ENCODE measurements at places on chromosomes 5 and 9.

DNA sequence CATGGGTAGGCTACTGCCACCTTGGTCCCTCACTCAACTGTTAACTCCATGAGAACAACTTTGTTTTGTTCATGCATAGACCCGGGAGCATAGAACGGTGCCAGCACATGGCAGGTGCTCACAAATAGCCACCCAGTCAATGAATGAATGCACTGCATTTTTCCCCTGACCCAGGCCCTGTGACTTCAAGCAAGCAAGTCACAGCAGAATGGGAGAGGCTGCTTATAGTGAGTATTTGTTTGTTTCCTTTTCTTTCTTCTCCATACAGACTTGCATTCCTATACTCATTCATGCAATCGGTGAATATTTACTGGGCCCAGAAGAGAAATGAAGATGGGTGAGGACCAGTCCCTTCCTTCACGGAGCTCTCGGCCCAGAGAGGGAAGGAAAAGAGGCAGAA is 62.0 kb downstream of the SHB start:
- no peak for DNase-seq

DNA sequence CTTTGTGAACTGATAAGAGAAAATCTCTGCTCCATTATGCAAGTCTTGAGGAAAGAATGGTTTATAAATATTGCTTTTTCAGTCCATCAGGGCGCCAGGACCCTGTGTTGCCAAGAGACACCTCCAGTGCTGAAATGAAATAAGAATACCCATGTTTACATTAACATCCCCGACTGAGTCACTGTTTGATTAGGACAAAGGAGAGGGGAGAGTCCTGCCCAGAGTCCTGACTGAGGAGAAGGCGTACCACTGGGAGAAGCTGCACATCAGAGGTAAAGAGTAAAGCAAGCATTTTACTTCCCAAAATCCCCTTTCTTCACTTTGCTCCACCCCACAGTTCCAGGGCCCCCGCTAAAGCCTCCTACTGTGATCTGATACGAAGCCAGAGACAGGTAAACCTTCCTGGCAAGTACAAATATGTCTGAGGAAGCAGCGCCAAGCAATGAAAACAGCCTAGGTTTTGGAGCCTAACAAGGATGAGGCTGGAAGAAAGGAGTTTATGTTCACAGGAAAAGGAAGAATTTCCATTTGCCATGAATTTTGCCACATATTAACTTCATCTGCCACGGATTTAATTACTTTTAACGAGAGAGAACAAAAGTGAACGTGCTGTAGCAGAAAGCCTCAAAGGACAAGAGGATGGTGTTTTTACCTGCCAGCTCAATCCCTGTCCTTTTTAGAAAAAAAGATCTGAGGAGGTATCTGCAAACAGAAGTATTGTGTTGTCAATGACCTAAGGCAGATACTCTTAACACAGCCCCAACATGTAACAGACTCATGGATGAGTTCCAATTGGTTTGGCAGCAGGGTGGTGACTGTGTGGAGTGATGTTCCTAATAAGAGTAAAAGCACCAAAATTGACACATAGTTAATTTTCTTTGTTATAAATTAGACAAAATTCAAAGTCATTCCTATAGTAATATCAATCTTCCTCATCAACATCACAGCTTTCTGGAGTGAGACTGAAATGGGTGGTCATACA is 209.4 kb upstream of the TLE4 start:
- no peak for DNase-seq

GRCh38 chr9:79053598-79053997 is 518.2 kb upstream of the TLE4 start:
- peak; percentile 46 for DNase-seq

- DNase-seq: no peak
These were observed 152.1 kb downstream of the FSTL4 start for GRCh38 chr5:133460172-133460758.

GRCh38 chr5:74521401-74521800 is 119.1 kb downstream of the ENC1 start:
- no peak for DNase-seq

GRCh38 chr9:26112724-26113123 is 434.5 kb upstream of the TUSC1 start:
- no peak for DNase-seq

DNA sequence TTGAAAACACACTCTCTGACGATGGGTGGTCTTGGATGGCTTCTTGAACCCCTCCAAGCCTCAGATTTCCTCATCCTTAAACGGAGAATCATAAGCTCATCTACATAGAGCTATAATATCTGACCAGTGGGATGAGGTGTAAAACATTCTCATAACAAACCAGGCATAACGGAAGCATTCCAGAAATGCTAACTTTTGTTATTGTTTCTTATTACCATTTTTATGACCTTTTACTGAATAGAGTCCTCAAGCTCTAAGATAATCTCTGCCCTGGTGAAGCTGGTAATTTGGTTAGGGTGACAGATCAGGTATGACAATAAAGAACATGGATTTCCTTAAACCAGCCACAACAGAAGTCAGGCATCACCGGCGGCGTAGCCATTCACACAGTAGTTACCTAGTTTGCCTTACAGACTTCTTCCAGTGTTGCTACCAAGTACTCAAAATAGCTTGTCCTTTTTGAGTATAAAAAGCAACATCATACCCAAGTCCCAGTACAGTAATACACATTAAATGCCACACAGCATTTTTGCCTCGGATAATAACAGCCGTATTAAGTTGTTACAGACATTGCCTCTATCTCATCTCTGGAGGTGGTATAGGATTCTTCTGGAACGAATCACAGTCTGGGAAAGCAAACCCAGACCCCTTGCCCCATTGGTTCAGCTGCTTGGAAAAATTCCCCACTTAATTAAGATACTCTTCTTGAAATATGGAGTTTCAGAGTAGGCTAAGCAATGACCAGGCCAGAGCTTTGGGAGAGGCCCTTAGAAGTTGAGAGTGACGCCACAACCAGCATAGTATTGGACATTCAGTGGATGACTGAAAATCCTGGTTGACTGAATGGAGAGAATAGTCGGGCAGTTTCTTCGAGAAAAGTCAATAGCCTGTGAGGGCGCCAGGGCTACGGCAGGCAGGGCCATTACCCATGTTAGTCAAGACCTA is 252.5 kb downstream of the SLIT3 start:
- DNase-seq: no peak

DNA sequence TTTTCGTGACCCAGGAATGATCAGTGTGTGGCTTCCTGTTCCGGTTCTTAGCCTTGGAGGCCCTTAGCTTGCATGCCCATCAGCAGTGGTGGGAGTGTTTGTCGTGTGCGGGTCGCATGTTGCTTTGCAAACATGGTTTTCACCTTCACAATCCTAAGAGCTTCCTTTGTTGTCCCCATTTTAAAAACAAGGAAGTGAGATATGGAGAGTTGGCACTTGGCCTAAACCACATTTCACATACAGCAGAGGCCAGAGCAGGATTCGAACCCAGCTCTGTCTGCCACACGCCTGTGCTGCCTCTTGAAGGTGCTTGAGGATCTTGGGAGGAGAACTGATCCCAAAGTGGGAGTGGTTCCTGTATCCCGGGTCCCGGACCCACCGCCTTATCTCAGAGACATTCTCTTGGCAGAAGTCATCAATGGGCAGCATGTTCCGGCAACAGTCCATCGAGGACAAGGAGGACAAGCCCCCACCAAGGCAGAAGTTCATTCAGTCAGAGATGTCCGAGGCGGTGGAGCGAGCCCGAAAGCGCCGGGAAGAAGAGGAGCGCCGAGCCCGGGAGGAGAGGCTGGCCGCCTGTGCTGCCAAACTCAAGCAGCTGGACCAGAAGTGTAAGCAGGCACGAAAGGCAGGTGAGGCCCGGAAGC is 38.2 kb upstream of the POMT1 start:
- no peak for DNase-seq

- DNase-seq: no peak
These were observed 8.0 kb downstream of the GALNT12 start for GRCh38 chr9:98815391-98815951.

- peak; percentile 38 for DNase-seq
These were observed 849 bp upstream of the IFT74 start for GRCh38 chr9:26955222-26955903.

- DNase-seq: no peak
These were observed 28.1 kb downstream of the CCDC187 start for GRCh38 chr9:136275655-136276429.

GRCh38 chr9:79023134-79023580 is 548.6 kb upstream of the TLE4 start:
- DNase-seq: no peak

GRCh38 chr5:59088546-59088945 is 505.7 kb downstream of the RAB3C start:
- no peak for DNase-seq

DNA sequence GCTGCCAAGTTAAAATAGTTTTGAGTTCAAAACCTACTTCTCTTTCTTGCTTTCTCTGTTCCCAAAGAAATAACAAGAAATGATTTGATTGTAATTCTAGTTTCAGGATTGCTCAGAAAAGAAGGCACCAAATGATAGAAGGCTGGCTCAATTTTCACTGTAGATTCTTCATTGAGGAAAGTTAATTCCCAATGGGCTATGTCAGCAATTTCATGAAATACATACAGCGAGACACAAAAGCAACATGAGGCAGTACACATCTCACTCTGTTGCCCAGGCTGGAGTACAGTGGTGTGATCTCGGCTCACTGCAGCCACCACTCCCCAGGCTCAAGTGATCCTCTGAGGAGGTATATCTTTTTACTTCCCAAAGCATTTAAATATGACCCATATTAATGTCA is 1659.9 kb upstream of the C9orf72 start:
- DNase-seq: no peak

DNA sequence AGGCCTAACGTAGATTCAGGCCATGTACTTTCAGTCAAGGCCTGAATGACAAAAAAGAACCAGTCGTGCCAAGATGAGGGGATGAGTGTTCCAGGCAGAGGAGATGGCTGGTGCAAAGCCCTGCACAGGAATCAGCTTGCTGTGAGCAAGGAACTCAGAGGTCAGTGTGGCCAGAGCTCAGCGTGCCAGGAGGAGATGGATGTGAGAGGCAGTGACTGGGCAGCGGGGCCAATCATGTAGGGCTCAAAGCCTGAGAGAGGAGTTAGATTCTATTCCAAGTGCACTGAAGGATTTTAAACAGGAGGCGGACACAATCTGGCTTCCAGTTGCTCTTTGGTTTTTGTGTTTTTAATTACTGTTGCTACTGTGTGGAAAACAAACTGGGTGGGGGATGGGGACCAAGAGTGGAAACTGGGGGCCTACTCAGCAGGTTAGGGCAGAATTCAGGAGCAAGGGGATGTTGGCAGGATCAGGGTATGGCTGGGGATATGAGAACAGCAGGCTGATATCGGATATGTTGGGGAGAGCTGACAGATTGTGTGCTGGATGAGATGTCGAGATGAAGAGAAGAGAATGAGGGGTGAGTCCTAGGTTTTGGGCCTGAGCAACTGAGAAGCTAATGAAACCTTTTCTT is 64.3 kb downstream of the ANGPTL2 start:
- DNase-seq: no peak
